ENCODE measurements at places on chromosomes 4 and X. TPM values are rescaled to one million over a fixed set of nuclear protein-coding genes. Genes with fewer than 3 reads are reported as not detected.

- DNase-seq: no peak
These were observed 380.5 kb downstream of the SH2D1A start for GRCh38 chrX:124726881-124727280.

DGAT2L6 gene
- not detected for total RNA-seq

GRCh38 chr4:151801547-151802516 lies 41.0 kb upstream of the GATB start:
- DNase-seq: peak; percentile 55

GRCh38 chrX:12950851-12951594 lies 23.9 kb upstream of the TMSB4X start:
- peak; percentile 83 for DNase-seq

DNA sequence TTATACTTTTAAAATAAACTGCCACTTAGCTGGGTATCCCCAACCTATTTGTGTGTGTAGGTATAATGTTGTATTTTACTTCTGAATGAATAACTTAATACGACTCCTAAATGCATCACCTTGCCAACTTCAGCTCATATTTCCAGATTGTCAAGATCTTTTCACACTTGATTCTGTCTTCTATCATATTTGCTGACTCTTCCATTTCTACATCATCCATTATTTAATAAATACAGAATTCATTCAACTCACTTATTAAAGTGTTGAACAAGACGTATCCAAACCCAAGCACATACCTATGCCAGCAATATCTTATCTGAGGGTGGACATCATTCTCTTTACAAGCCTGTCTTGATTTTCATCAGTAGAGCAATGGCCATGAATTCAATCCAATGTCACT lies 91.2 kb upstream of the FAM47C start:
- no peak for DNase-seq

GRCh38 chrX:13055486-13055885 lies 11.1 kb upstream of the FAM9C start:
- no peak for DNase-seq

DNA sequence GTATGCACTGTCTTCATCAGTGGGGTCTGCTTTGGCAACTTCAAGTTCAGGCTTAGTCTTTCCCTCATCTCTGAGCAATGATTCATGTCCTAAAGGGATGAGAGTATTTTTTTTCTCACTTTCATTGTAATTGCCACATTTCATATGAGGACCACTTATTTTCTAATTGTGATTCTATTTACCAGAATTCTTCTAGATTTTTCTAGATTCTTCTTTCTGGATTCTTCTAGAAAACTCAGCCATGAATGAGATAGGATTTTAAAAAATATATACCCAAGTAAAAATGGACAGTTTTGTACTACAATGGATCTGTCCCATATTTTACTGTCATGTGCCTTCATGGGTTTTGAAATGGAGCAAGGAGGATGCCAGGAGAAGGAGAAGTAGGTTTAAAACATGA lies 78.4 kb downstream of the TSPAN7 start:
- no peak for DNase-seq

- DNase-seq: no peak
These were observed 210.8 kb downstream of the ARHGAP10 start for GRCh38 chr4:147942729-147943128.

- no peak for DNase-seq
These were observed 307.2 kb upstream of the NR3C2 start for GRCh38 chr4:148749403-148749802.

GRCh38 chr4:158578476-158578875 lies 56.8 kb downstream of the RXFP1 start:
- DNase-seq: no peak

DNA sequence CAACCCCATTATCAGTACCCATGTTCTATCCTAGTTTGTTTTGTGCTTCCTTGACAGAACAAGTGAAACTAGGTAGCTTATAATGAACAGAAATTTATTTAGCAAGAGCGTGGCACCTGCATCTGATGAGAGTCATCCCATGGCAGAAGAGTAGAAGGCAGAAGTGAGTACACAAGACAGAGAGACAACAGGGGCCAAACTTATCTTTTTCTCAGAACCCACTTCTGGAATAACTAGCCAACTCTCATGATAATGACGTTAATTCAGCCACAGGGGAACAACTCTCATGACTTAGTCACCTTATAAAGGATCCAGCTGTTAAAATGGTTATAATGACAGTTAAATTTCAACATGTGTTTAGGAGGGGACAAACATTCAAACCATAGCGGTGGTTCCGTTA lies 644.9 kb downstream of the TECRL start:
- DNase-seq: no peak

COL4A5 gene
- not detected for total RNA-seq

HOPX gene
- total RNA-seq: 7.0 TPM

GRCh38 chr4:139740121-139740520 lies 74.5 kb downstream of the MGST2 start:
- no peak for DNase-seq

MSANTD1 gene
- total RNA-seq: 5.5 TPM

SH3D19 gene
- total RNA-seq: not detected

- DNase-seq: no peak
These were observed 250.9 kb upstream of the MAOA start for GRCh38 chrX:43405191-43405590.

DNA sequence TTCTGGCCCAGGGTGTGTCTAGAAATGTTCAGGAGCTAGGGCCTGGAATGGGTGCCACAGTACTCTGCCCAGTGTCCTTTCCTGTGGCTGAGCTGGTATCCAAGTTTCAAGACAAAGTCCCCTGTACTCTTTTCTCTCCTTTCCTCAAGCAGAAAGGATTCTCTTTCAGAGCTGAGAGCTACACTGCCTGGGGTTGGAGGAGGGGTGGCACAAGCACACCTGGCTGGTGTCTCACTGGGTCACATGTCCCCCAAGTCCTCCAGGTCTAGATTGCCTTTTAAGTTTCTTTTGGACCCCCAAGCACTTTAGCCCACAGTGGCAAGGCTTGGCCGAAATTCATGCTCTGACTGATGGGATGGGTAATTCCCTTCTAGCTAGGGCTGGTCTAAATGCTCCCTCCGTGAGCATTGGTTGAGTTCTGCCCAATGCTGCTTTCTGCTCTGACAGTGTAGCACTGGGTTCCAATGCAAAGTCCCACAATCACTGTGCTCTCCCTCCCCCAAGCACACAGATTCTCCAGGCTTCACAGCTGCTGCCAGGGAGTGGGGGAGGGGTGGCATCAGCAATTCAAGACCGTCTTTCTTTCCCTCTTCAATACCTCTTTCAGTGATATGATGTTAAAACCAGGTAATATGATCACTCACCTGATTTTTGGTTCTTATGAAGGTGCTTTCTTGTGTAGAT lies 47.8 kb downstream of the BEX3 start:
- DNase-seq: no peak

DNA sequence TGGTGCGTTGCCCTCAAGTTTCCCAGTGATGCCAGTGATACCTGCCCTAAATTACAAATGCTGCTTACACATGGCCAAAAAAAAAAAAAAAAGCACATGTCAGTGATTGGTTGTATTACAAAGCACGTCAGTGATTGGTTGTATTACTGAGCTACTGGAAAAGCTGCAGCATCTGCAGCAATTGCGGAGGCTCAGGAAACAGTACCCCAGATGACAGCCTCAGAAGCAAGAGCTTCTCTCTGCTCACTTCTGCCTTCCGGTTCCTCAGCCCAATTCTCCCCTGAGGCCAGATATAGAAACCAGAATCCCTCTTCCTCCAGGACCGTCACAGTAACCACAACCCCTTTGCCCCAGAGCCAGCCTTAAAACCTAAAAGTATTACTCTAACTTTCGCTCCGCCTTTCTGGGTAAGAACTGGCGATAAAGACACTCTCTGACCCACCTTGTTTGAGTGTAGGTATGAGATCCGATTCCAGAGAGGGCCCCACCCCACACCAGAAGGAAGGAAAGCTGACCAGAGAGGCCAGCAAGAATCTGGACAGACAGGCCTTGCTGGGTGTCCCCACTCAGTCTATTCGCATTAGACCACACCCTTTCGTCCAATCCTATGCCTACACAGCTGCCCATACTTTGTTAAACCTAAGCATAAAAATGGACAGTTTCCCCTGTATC lies 85.0 kb upstream of the SORBS2 start:
- DNase-seq: no peak

GRCh38 chrX:111857534-111858060 lies 18.4 kb upstream of the TRPC5OS start:
- DNase-seq: no peak

DNA sequence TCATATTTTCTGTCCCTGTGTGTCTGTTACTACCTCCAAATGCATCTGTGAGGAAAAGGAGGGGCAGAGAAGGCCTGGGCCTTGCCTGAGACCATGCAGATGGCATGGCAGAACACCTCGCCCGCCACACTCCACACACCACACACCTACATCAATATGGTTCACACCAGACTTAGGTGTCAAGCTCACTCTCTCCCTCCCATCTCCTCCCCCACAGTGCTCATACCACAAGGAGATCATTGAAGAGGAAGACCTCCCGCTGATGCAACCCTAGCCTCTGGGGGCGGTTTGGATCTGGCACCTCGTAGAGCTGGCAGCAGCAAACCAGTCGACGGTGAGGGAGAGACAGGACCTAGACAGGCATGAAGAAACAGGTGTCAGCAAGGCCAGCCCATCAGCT lies 16.6 kb upstream of the KDM5C start:
- DNase-seq: no peak

DNA sequence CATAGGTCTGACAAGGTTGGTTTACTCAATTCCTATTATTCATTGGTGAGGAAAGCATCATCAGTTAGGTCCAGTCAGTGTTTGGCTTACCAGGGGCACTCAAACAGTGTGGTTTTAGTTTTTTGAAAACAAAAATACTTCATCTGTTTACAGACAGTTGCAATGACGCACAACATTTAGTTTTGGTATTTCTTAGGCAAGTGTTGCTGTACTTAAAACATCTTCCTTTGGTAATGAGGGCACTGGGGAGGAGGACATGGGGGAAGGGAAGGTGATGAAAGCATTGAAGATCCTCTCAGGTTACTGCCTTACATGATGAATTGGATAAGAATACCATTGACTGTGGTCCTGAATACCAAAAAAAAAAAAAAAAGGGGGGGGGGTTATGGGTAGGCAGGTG lies 93.7 kb upstream of the MAOA start:
- no peak for DNase-seq

- no peak for DNase-seq
These were observed 34.8 kb downstream of the MAGED4B start for GRCh38 chrX:52034211-52034610.

RHOH gene
- 209 TPM for total RNA-seq

- DNase-seq: no peak
These were observed 264.6 kb upstream of the HAND2 start for GRCh38 chr4:173794662-173795061.

RGS12 gene
- 13.9 TPM for total RNA-seq

GRCh38 chrX:9258421-9259104 lies 206.3 kb upstream of the TBL1X start:
- DNase-seq: no peak

- no peak for DNase-seq
These were observed 11.8 kb downstream of the ANOS1 start for GRCh38 chrX:8720136-8720535.

DNA sequence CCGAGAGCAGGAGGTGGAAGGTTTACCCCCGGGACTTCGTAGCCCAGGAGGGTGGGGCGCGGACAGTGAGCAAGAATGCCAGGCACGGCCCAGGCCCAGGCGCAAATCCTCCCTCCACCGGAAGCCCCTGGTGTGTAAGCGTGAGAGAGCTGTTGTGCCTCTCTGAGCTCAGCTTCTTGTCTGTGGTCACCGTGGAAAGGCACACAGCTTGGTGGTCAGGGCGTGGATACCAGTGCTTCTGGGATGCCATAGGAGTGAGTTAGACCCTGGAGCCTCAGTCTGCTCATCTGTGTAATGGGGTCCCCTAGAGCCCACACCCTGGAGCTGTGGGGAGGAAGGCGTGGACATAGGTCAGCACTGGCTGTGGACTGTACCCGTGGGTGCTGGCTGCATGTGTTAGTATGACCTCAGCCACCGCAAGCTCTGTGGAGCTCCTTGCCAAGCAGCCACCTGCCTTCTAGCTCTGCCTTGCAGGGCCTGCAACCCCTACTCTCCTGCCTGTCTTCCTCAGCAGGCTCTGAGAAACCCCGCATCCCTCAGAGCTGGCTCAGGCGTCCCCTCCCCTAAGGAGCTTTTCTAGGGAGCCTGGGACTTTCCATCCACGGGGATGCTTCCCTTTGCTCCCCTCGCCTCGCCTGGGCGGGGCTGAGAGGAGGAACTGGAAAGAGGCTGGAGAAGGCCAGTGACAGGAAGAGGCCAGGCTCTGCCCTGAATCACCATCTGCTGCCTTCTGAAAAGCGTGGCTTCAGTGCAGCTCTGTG lies 28.0 kb upstream of the AFAP1 start:
- DNase-seq: no peak

GRCh38 chr4:87179751-87180150 lies 40.7 kb downstream of the KLHL8 start:
- DNase-seq: no peak

- DNase-seq: no peak
These were observed 198.7 kb downstream of the ENOX2 start for GRCh38 chrX:130704053-130705038.

FRMPD4 gene
- not detected for total RNA-seq

DNA sequence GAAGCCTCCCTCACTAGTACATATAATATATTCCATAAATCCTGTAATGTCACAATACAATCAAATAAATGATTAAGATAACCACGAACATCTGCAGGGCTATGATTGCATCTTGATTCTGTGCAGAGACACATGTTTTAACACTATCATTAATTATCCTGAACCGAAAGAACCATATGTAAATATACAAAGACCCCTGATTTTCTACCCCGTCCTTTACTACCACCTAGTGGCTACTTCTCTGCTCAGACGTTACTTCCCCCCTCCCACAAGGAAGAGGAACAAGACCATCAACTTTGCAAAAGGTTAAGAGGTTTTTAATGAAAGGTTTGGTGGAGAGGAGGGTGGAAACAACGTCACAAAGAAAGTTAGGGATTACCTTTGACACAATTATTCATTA lies 134.0 kb downstream of the COL4A6 start:
- DNase-seq: no peak

- DNase-seq: no peak
These were observed 316.0 kb downstream of the TRIML1 start for GRCh38 chr4:188455062-188455752.

DNA sequence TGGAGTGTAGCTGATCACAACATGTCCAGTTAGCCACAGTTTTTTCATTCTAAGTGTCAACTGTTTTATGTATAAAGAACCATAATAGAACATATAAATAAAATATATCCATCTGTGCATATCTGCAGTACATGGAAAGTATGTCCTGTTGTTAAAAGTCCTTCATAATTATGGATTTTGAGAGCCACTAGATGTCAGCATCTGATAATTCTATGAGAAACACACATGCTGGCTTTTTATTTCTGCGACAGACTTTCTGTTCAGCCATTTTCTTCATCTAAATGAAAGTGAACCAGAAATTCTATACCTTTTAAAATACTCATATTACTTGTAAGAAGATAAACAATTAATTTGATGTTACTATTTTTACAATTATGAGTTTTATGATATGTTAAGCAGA lies 251.5 kb downstream of the GPM6A start:
- peak; percentile 8 for DNase-seq

DNA sequence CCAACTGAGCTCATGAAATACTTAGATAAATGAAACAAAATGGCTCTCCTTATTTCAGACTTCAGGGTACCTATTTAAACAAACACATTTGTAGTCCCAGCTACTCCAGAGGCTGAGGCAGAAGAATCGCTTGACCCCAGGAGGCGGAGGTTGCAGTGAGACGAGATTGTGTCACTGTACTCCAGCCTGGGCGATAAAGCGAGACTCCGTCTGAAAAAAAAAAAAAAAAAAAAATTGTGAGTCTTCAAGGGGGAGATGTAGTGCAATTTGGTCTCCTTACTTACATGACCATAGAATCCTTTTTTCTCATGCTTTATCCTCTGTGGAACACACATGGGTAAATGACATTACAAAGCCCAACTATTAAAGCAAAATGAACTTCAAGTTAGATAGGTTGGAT lies 2.3 kb upstream of the ADAMTS3 start:
- DNase-seq: no peak

SMIM14 gene
- total RNA-seq: 56.0 TPM

All from B cell (primary cell).